NCI-H2081 (cell line): ENCODE measurements at places on chromosomes 6 and 20.
A peak's percentile ranks its signal among the peaks of the same experiment; 100 is the strongest.

- no peak for DNase-seq
Observed at GRCh38 chr6:90008189-90008907, 114.1 kb downstream of the GJA10 start.

- no peak for DNase-seq
Observed at GRCh38 chr6:37202788-37203491, 33.0 kb downstream of the PIM1 start.

DNA sequence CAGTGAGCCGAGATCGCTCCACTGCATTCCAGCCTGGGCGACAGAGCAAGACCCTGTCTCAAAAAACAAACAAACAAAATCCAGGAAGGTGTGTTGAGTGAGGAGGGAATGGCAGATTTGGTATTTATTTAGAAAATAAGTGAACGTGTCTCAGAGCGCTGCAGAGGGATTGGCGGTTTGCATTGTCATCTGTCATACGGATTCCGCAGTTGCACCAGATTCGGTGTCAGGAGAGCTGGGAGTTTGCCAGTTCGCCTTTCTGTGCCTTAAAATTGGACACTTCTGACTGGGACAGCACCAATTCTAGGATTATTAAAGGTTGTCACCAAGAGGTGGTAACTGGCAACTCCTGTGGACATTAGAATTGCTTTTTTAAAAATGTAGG lies 912 bp downstream of the SNRNP48 start:
- DNase-seq: peak; percentile 20

DNA sequence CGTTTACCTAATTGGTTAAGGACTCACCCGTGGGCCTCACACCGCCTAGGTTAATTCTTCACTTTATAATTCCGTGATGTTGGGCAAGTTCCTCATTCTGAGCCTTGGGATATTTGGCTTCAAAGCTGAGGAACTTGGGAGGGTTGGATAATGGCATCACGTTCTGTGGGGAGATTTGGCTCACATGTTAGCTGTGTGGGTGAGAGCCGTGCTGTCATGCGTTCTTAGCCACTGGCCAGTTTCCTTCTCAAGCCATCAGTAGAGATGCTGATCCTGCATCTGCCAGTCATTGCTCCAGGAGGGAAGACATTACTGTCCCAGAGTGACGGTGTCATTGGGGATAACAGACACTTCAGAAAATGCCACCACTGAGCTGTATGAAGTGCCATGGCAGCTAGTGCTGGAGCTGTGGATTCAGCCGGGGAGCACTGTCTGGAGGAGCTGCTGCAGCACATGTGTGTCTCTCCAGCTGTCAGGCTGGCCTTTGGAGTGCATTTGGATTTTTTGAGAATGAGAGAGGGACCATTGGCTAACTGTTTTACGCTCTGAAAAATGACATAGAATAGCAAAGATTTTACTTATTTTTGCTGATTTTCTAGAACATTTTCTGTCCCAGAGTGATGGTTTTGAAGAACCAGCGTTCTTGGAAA lies 16.5 kb downstream of the IGF2R start:
- no peak for DNase-seq

- no peak for DNase-seq
Observed at GRCh38 chr20:57685146-57685758, 24.6 kb downstream of the PMEPA1 start.

DNA sequence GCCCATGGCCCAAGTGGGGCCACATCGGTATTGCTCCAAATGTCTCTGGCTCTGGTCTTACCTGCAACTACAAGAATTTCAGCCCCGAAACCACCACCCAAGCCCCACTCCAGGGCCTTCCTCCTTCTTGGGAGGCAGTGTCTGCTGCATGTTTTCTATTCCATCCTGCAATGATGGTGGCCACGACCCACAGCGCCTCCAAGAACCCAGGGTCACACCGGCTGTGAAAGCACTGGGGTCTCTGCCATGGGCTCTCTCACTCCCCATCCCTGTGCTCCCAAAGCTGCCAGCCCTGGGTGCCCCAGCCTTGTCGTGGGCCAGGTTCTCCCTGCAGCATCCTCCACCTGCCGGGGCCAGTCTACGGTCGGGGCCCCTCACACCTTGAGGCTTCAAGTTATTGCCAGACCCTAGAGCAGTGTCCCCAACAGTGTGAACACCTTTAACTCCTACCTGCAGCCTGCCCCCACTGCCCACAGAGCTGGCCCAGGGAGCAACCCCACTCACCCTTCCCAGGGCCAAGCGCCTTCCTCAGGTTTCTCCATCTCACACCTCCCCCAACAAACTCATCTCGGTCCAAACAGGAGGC lies 115.4 kb downstream of the JPH2 start:
- no peak for DNase-seq

DNA sequence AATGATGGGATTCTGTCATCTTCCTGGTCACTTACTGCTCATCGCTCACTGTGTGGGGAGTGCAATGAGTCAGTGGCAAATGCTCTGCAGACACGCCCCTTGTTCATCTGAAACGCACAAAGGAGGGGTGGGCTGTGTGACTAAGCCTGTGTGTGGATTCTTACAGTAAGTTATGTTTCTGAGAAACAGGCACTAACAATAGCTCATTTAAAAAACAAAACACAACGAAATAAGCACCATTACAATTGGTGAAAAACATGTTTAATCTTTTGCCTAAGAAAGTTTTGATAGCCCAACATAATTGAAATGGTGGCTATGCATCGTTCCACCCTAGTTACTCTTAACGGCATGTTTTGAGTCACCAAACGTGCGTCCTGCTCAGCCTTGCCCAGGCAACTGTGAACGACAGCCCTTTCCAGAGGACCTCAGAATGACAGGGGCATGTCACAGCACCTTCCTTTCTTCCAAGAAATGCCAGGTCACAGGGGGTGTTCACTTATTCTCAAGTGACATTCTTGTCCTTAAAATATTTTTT lies 118.4 kb upstream of the SGK1 start:
- no peak for DNase-seq

DNA sequence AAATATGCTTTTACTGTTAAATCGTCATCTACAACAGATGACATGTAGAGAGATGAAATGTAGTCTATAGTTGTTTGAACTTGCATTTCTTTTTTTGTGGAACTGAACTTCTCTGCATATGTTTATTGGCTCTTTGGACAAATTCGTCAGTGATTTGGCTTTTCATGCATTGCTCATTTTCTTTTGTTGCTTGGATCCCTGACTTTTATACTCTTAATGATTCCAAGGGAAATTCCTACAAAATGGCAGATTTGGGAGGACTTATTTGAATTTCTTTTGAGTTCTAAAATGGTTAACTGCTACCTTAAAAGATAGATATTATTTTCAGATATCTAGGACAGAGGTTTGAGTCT lies 65.4 kb downstream of the UTRN start:
- no peak for DNase-seq

- no peak for DNase-seq
Observed at GRCh38 chr6:3359101-3359752, 97.6 kb downstream of the SLC22A23 start.

DNA sequence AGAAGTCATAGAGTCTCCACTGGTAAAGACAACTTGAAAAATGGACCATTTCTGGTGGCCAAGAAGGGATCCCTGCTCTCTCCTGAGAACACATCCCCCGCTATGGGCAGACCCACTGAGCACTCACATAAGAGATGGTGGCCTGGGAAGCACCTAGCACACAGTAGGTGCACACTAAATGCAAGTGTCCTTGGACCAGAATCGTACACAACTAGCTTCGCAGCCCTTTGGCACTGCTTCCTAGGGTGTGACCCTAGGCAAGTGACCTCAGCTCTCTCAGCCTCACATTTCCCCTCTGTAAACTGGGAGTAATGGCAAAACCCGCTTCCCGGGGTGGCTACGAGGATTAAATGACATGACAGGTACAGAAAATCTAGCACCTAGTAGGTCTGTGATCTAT lies 35.1 kb downstream of the KCNB1 start:
- no peak for DNase-seq

- no peak for DNase-seq
Observed at GRCh38 chr6:90960324-90960723, 373.5 kb upstream of the MAP3K7 start.

DNA sequence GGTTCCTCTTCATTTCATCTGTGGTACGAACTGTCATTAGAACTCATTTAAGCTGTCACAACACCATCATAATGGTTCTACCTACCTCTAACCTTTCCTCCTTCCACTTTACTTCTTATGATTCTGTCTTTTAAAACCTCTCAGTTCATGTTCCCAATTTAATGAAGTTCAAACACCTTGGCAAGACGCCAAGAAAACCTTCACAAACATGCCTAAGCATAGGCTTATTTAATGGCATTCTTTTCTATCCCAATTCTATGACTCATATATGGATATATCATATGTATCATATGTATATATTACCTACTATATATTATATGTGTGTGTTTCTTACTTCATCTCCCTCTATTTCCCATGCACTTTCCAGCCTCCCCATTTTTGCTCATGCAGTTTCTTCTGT lies 283.4 kb upstream of the TBX18 start:
- DNase-seq: no peak

DNA sequence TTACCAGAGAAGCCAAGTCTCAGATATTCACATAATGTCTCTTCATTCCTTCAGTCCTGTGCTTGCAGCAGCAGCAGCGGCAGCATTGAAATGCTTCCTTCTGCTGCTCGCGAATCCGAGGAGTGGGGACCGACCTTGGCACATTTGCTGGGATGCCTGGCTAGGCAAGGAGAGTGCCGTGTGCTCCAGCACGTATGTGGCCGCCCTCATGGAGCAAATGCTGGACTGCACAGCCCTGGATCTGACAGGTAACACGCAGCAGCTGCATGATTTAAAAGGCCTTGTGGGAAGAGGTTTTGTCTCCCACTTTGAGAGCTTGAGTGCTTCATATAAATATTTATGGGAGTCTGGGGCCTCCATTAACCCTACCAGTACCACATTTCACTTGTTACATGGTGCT lies 9.9 kb downstream of the MAFB start:
- DNase-seq: no peak

- DNase-seq: no peak
Observed at GRCh38 chr6:62652692-62653328, 366.8 kb upstream of the KHDRBS2 start.

- no peak for DNase-seq
Observed at GRCh38 chr6:163460307-163460782, 45.8 kb downstream of the QKI start.

DNA sequence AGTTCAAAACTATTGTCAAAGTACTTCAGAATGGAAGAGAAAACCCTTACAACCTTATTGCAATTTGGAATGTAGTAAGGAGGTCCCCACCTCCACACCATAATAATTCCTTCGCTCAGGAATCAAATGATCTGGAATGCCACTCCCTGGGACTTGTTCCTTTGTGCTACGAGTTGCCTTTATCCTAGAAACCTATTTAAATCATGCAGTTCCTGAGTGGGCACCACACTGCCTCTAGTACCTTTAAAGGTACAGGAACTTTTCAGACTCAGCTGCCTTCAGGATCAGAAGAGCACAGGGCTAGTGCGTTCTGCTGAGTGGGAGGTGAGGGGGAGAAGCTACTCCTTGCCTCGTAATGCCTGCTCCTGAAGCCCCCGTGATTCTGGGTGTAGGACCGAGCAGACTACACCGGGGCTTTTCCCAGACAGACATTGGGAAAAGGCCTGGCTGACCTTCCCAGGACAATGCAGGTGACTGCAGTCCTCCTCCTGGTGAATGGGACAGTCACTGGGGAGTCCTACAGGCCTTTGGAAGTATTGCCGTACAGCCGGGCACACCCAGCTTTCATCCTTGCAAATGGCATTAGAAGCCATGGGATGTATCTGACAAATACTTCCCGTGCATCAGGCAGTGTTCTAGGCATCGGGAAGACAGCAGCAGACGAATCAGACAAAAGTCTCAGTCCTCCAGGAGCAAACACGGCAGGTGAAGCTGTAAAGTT lies 11.8 kb upstream of the TUBB2B start:
- no peak for DNase-seq

DNA sequence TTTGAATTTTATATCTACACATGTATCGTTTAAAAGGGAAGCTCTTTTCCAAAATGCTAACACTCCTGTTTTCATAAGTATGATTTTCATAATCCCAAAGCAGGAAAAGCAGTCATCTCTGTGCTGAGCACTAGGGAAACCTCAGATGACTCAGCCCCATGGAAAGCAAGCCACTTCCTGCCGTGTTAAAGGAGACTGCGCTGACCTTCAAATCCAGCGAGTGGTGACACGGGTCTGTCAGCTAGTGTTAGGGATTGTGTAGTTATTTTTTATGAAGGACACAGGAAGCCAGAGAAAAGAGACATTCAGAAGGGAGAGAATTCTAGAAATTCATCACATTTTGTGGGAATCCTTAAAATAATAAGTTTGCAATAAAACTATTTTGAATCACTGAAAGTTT lies 57.0 kb upstream of the CD93 start:
- DNase-seq: no peak

GRCh38 chr6:47162793-47163192 lies 120.7 kb upstream of the ADGRF1 start:
- DNase-seq: no peak

GRCh38 chr6:13668291-13668928 lies 43.2 kb downstream of the RANBP9 start:
- no peak for DNase-seq

- DNase-seq: no peak
Observed at GRCh38 chr20:17808357-17808756, 108.6 kb downstream of the BANF2 start.

GRCh38 chr20:19440660-19441527 lies 228.5 kb downstream of the SLC24A3 start:
- DNase-seq: no peak
